Activated CD4-positive, alpha-beta T cell treated with anti-CD3 and anti-CD28 coated beads, Interleukin-2, Interleukin-4, amounts not matched to agents 100 ng/mL and 50 ng/mL, durations not matched to agents 16 hours and 8 hours (primary cell): ENCODE measurements at places on chromosomes 2 and 18.

DNA sequence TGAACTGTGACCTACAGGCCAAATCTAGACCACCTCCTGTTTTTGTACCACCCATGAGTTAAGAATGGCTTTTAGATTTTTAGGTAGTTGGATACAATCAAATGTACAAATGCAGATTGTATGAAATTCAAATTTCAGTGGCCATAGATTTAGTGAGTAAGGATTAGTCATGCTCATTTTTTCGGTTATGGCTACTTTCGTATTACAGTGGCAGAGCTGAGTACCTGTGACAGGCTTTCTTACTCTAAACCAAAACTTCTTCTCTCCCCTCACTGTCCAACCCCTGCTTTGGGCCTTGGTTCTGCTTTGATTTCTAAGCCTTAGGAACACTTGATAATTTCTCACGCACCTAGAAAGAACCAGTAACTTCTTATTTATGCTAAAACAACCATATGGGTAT lies 82.1 kb downstream of the CDC42EP3 start:
- peak; percentile 72 for DNase-seq

GRCh38 chr2:240477916-240478315 lies 42.5 kb downstream of the GPC1 start:
- DNase-seq = no peak

GRCh38 chr2:12451726-12452125 lies 265.0 kb upstream of the TRIB2 start:
- no peak for DNase-seq

DNA sequence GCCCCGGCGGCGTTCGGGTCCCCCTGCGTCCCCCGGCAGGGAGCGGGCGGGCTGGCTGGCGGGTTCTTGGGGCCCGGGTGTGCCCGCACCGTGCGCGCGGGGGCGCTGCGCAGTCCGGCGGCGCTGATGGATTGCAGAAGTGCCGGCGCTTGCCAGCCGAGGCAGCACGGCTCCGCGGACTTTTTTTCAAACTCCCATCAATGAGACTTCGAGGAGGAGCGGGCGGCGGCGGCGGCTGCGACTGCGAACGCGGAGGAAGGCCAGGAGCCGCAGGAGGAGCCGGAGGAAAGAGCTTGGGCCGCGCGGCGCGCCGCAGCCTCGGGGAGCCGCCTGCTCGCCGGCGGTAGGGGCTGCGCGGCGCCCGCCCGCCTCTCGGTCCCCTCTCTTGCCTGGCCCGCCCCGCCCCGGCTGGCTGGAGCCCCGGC lies at the start of gene GLI2:
Gene GLI2 (plus strand): TSS at position 123 of the 425 bp plus-strand sequence. CDS start 61,453 bp downstream, outside the sequence.
- peak; percentile 65 for DNase-seq

GRCh38 chr2:215756346-215756730 lies 257.0 kb downstream of the MREG start:
- DNase-seq = no peak

GRCh38 chr2:17600556-17601204 lies 60.2 kb downstream of the VSNL1 start:
- no peak for DNase-seq

DNA sequence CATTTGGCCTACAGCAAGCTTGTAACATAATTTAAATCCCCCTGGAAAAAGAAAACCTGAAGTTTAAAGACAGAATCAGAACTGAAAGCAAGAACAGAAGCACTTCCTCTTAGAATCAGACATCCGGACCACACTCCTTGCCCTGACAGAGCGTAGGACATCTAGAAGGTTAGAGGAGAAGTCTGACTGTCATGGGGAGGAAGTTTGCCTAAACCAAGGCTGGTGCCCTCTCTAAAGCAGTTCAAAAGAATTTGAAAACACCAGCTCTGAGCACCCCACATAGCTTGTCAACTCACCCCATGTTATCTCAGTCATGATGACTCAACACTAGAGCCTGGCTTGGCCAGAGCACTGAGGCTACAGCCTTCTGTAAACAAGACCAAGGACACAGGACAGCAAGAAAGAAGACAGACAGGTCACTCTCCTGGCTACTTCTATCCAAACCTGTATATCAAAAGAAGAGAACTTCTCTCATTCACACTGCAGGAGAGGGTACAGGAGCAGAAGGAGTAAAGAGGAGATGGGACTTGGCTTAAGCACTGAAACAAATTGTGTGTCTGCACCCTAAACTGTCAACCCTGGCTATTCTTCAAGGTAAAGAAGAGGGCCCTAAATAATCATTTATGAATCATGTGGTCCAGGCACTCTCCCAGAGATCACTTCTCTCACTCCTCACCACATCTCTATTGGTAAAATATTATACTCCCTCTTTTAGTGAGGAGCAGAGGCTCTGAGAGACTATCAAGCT lies 198.6 kb downstream of the MEMO1 start:
- peak; percentile 32 for DNase-seq

- DNase-seq = peak; percentile 67
Measured at GRCh38 chr18:31555971-31556747, 35.5 kb upstream of the TTR start.

DNA sequence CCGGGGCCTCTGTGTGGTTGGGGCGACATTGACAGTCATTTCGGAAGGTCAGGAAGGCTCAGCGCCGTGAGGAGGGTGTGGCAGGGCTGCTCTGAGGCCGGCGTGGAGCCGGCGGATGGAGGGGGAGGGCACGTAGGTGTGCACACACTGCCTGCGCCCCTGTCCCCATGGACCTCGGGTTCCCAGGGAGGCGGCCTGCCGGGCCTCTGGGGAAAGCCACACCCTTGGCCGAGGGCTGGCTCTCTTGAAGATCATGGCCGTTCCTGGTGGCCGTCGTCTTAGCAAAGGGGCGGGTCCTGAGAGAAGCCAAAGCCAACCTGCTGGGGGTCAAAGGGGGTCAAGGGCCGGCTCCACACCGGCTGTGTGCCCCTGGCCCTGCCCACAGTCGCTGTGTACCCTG lies 11.9 kb downstream of the GPC1 start:
- DNase-seq = no peak

- no peak for DNase-seq
Measured at GRCh38 chr18:34097312-34097711, 127.4 kb downstream of the NOL4 start.

DNA sequence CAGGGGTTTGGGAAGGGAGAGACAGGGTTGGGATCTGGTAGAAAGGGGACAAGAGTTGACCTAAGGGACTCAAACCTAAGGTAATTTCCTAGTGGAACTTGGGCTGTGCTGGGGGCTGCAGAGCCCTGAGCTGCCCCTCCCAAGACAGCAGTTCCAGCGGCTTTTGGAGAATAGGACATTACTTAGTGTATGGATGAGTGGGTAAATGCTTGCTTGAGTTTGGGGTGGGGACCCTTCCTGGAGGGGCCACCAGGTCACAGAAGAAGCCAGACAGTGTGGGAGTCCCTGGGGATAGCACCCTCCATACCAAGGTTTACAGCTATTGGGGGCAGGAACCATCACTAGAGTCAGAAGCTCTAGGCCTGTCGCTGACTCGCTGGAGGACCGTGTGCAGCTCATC lies 111.5 kb downstream of the CAPN13 start:
- DNase-seq = no peak

- peak; percentile 10 for DNase-seq
Measured at GRCh38 chr18:9616049-9616448, 1.7 kb upstream of the PPP4R1 start.

- no peak for DNase-seq
Measured at GRCh38 chr2:181152226-181152625, 171.8 kb downstream of the UBE2E3 start.

- no peak for DNase-seq
Measured at GRCh38 chr2:111705239-111705638, 178.8 kb downstream of the ANAPC1 start.

DNA sequence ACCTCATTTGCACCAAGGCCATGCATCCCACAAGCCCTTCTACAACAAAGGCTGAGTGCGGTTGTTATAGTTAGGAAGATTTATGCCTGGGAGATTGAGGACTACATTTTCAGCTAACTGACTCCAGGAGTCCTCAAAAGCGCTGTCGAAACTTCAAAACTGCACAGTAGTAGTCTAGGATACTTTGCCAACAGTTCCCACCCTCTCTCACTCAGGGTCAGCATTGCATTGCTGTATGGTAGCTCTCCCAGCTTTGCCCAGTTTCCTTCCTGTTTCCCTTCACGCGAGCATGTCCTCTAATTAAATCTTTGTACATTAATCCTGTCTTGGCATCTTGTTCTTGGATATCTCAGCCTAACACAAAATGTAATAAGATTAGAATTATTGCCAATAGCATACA lies 420.6 kb upstream of the UBE2E3 start:
- no peak for DNase-seq

DNA sequence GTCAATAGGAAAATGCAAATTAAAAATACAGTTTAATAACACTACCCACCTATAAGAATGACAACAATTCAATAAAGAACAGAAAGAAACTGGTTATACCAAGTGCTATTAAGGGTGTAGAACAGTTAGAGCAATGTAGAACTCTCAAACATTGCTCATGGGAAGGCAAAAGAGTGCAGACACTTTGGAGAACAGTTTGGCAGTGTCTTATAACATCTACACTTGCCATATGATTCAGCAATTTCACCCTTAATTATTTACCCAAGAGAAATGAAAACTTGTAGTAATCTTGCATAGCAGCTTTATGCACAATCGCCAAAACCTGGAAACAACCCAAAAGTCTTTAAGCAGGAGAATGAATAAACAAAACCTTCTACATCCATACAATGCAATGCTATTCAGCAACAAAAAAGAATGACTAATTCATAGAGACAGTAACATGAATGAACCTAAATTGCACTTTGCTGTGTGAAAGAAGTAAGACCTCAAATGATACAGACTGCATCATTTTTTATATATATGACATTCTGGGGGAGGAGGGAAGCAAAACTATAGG lies 455.2 kb downstream of the THSD7B start:
- DNase-seq = no peak

DNA sequence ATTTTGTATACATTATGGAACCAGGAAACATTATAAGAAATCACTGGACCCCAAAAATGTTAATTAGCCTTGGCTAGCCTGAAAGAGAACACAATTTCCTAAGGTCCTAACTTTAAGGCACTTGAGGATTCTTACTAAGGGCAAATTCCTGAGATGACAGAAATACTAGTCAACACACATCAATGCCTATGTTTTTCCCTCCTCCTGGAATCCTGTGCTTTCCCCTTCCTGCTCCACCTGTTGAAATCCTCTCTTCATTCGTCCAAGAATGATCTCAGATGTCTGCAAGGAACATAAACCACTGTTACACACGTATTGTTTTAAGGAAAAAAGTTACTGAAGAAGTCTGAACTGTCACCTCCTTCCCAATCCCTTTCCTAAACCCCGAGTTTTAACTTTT lies 21.2 kb upstream of the DARS1 start:
- DNase-seq = no peak

GRCh38 chr2:99698896-99699295 lies 209.1 kb upstream of the REV1 start:
- DNase-seq = no peak

GRCh38 chr2:46545015-46545839 lies 65.9 kb downstream of the TMEM247 start:
- peak; percentile 17 for DNase-seq

DNA sequence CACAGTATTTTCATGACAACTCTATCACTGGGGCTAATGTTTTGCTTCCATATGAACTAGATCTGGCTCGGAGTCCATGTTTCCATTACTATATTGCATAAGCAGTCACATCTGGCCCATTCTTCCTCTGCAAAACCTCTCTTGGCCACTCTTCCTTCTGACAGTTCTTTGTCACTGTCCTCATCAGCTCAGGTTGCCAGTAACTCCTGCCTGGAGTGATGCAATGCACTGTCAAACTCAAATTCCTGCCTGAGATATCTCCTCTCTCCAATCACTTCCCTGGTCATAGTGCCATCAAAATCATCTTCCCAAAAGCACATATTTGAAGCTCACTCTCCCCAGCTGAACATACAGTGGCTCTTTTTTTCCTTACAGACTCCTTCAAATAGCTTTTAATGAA lies 66.1 kb downstream of the COLEC12 start:
- DNase-seq = no peak

DNA sequence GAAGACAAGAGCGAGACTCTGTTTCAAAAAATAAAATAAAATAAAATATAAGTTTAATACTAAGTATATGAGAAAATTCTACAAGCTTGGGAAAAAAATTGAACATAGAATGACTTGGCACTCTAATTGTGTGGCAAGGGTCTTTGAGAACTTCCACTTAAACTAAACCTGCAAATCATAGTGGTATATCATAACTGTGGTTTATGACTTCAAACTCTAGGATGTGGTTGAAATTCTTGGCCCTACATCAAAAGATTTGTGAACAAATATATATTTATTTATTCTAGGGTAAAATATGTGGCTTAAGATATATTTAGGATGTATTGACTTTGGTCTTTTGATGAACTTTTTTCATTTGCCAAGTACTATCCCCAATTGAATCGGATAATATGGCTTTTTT lies 3.1 kb upstream of the FAM171B start:
- DNase-seq = no peak

DNA sequence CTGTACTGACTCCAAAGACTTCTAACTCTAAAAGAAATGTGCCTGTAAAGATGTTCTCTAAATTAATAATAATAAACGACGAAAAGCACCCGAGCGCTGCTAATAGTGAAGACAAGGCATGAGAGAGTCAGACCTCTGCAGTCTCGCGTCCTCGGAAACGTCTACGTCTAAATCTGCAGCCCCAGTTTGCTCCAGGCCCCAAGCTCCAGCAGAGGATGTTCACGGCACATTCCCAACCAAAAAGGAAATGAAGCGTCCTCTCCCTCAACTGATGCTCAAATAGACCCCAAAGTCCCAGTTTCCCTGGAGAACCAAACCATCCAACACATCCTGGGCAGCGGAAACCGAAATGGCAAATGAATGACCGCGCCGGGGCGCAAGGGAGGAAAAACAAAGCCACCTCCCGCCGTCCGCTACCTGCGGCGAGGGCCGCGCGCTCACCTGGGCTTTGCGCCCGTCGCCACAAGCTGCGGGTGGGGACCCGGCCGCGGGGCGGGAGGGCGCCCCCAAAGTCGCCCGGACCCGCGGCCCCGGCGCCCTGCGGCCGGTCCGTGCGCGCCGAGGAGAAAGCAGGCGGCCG lies 47.1 kb upstream of the CCDC150 start:
- DNase-seq = no peak

GRCh38 chr18:45658756-45659155 lies 43.5 kb downstream of the SLC14A2 start:
- no peak for DNase-seq

DNA sequence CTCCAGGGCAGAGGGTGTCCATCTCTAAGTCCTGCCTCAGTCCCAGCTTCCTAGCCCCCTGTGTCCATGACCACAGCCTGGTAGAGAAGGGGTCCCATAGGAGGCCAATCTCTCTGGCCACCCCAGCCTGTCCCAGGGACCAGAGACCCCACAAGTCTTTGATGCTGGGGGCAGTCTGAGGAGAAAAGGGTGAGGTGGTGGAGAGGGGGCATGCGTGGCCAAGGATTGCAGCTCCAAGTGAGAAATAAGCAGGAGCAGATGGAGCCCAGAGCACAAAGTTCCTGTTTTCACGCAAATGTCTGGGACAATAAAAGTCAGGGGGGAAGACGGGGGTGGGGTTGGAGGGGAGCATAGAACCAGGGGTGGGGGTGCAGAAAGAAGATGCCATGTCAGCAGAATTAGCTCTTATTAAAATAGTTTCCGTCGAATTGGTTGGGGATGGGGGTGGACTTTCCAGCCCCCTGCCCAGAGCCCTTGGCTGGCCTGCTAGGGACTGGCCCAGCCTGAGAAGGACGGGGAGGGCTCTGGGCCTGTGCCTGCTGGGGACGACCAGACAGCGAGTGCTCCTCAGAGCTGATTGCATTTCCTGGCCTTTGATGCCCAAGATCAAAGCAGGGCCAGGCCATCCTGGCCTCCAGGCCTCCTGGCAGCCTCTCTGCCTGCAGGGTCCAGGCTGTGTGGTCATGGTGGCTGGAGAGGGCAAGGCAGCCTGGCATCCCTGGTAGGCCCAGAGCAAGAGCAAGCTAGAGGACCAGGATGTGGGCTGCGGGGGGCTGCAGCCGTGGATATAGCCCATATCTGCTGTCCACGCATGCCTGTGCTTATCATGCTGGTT lies 337.1 kb downstream of the DYSF start:
- no peak for DNase-seq

GRCh38 chr2:70570041-70570661 lies 16.5 kb upstream of the TGFA start:
- DNase-seq = no peak
